ENCODE measurements at places on chromosomes 1 and 21. TPM values are rescaled to one million over a fixed set of nuclear protein-coding genes. Genes with fewer than 3 reads are reported as not detected.

DNA sequence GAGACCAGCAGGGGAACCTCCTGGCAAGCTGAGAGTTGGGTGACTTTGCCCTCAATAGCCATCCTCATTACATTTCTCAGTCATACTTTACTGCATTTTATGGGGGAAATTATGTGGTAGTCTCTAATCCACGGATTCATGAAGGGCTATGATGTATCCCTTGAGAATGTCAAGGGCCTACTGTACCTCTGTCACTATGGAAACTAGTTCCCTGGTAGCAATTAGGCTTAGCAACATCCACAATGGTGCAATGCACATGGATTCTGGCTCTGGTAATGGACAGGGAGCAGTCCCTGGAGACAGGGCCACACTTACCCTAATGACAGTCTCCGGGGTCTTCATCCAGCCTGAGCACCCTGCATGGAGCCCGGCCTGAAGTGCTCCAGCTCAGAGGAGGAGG is 26.5 kb downstream of the LRRN2 start:
- no peaks in the 10 kb centered on the region for H3K36me3 ChIP-seq
- no peaks in the 10 kb centered on the region for H3K27me3 ChIP-seq
- H3K4me3 ChIP-seq: no peak overlapping the region
- no peak for DNase-seq
- H3K4me1 ChIP-seq: no peaks in the 10 kb centered on the region

GRCh38 chr1:15882665-15883064 is 35.2 kb downstream of the SPEN start:
- no peak overlapping the region for H3K4me3 ChIP-seq
- H3K27ac ChIP-seq: peak overlapping the region; percentile 82
- no peaks in the 10 kb centered on the region for H3K36me3 ChIP-seq
- H3K4me1 ChIP-seq: peaks cover 73% of the 10 kb centered on the region
- peak; percentile 50 for DNase-seq
- H3K27me3 ChIP-seq: no peaks in the 10 kb centered on the region

- H3K27ac ChIP-seq: no peak overlapping the region
- DNase-seq: no peak
- no peaks in the 10 kb centered on the region for H3K4me1 ChIP-seq
Measured at GRCh38 chr1:228182296-228183030, 16.9 kb downstream of the IBA57 start.

KCNE2 gene
- not detected for total RNA-seq

SLC30A7 gene
- total RNA-seq: 8.9 TPM

DLGAP3 gene
- total RNA-seq: 9.5 TPM

DNA sequence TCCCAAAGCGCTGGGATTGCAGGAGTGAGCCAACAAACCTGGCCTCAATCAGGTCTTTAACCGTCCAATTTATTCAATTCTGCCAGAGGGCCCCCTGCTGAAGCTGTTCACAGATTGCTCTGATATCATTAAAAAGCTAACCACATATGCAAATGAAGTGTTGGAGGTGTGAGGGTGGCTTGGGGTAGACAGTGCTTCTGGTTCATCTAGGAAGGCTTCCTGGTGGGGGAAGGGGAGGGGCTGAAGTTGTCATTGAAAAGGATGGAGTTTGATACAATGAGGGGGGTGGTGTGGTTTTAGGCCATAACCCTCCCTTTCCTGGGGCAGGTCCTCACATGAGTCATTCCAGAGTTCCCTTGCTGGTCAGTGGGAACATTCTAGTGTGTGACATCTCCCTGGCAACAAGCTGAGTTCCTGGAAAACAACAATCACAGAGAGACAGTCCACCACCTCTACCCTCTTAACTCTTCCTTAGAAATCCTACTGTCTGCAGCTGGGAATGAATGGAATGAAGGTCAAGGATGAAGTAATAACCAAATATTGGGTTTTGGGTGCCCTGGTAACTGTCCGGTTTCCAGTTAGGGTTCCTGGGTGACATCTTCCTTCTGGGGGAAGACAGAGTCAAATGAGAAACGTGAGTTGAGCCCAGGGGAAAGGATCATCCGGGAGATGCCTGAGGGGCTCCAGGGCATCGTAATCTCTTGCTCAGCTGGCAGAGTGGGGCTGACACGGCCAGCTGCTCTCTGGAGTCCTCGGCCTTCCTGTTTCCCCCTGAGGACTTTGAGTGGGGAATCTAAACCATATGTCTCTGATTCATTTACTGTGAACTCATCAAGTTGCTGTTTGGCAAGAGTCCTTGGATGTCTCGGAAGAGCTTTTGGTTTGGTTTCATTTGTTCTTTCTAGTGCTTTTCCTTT is 32.2 kb downstream of the BATF3 start:
- DNase-seq: peak; percentile 77
- H3K27me3 ChIP-seq: no peaks in the 10 kb centered on the region
- peaks cover 23% of the 10 kb centered on the region for H3K4me1 ChIP-seq
- no peak overlapping the region for H3K4me3 ChIP-seq
- no peaks in the 10 kb centered on the region for H3K36me3 ChIP-seq
- H3K27ac ChIP-seq: no peak overlapping the region

APH1A gene
- total RNA-seq: 130 TPM

DNA sequence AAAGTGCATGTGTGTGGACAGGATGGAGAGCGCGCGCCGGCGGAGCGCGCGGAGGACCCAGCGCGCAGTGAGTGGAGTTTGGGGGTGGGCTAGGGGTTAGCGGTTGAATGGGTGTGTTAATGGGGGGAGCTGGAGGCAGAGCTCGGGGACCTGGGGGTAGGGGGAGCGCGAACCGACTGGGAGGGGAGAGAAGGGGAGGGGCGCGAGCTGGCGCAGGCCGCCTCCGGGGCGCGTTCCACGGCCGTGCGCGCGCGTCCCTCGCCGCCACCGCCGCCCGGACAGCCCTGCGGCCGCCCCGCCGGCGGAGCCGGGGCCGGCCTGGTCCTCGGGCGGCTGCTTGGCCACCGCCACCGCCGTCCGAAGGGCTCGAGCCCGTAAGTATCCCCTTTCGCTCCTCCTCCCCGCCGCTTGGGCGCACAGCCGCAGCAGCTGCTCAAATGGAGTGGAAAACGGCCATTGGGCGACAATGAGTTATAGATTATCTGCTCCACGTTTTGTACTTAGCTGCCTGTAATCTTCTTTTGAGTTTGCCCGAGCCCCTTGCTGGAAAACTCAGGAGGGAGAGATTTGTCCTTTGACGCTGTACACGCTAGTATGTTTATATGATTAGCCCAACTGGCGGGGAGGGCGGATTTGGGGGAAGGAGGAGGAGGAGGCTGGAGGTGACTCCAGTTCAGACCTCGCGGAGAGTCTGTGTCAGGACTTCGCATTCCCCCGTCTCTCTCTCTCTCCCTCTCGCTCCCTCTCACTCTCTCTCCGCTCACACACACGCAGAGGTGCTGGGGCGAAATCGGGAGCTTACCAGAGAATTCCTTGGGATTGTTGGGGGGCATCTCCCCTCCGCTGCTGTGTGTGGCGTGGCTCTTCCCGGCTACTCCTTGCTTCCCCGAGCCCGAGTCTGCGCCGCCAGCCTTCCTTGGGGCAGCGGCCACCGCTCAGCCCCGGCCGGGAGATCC is at the start of gene ADGRL2:
ADGRL2 (plus strand) TSS at position 240 of the 956 bp plus-strand sequence. CDS start 36,051 bp downstream, outside the sequence.
- H3K4me3 ChIP-seq: no peak within 1 kb of the TSS
- no peaks in the 10 kb centered on the region for H3K4me1 ChIP-seq
- no peaks in the 10 kb centered on the region for H3K27me3 ChIP-seq
- no peaks in the 10 kb centered on the region for H3K36me3 ChIP-seq
- no peak for DNase-seq

STPG1 gene
- 3.5 TPM for total RNA-seq

GRCh38 chr1:22296701-22297591 is 154.0 kb upstream of the WNT4 start:
- no peak overlapping the region for H3K27ac ChIP-seq
- H3K4me1 ChIP-seq: no peaks in the 10 kb centered on the region
- H3K36me3 ChIP-seq: no peaks in the 10 kb centered on the region
- DNase-seq: no peak

CNR2 gene
- 16.4 TPM for total RNA-seq

- no peaks in the 10 kb centered on the region for H3K27me3 ChIP-seq
- no peaks in the 10 kb centered on the region for H3K4me1 ChIP-seq
- H3K4me3 ChIP-seq: no peak overlapping the region
- no peak for DNase-seq
- no peak overlapping the region for H3K27ac ChIP-seq
Measured at GRCh38 chr1:193766329-193766728, 579.9 kb upstream of the B3GALT2 start.

KRTAP25-1 gene
- not detected for total RNA-seq

DNA sequence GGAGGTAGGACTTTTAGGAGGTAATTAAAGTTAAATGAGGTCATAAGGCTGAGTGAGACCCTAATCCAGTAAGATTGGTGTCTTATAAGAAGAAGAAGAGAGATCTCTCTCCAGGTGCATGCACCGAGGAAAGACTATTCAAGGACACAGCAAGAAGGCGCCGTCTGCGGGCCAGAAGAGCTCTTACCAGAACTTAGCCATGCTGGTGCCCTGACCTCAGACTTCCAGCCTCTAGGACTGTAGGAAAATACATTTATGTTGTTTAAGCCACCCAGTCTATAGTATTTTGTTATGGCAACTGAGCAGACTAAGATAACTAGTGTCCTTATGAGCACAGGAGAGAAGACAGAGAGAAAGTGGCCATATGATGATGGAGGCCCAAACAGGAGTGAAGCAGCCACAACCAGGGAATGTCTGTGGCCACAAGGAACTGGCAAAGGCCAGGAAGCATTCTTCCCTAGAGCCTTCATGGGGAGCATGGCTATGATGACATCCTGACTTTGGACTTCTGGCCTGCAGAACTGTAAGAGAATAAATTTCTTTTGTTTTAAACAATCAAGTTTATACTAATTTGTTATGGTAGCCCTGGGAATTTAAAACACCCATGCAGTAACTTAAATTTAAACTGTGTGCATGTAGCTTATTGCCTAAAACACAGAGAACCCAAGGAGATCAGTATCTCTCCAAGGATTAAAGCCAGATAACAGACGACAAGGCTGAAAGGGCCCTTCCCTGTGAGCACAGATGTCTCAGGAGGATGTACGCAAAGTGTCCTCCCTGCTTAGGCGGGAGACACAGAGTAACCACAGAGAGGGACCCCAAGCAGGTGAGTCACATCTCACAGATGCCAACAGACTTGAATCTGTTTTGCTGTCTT is 9.9 kb upstream of the CD58 start:
- no peaks in the 10 kb centered on the region for H3K4me1 ChIP-seq
- H3K36me3 ChIP-seq: no peaks in the 10 kb centered on the region
- no peak overlapping the region for H3K4me3 ChIP-seq
- DNase-seq: no peak

GRCh38 chr1:202565890-202566602 is 144.2 kb downstream of the SYT2 start:
- H3K27ac ChIP-seq: no peak overlapping the region
- H3K4me1 ChIP-seq: no peaks in the 10 kb centered on the region
- no peak for DNase-seq
- no peaks in the 10 kb centered on the region for H3K27me3 ChIP-seq
- H3K4me3 ChIP-seq: no peak overlapping the region

- no peaks in the 10 kb centered on the region for H3K4me1 ChIP-seq
- no peaks in the 10 kb centered on the region for H3K27me3 ChIP-seq
- no peak overlapping the region for H3K4me3 ChIP-seq
- H3K27ac ChIP-seq: no peak overlapping the region
- no peaks in the 10 kb centered on the region for H3K36me3 ChIP-seq
Measured at GRCh38 chr1:64437453-64437852, 32.5 kb upstream of the CACHD1 start.

GIPC2 gene
- 0.04 TPM for total RNA-seq

DNA sequence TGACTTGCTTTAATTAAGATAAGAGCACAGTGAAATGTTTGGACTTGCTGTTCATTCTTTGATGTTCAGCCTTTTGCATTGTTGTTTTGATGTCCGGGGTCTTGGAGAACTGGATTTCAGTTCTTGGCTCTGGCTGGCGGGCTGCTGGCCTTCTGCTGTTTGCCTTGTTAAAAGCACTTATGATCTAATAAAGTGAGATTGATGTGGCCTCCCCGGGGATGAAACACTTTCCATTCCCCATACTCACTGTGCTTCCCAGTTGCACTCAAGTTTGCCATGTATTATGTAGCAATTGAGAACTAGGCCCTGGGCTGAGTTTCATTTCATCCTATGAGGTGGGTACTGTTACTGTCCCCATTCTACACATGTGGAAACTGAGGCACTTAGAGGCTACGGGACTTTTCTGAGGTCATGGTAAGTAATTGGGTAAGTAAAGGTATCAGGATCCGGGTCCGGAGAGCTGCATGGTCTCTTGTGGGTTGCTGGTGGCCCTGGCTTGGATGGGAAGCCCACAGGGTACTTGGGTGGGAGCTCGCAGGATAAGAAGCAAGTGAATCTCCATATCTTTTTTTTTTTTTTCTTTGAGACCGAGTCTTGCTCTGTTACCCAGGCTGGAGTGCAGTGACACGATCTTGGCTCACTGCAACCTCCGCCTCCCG is 127.7 kb upstream of the ZBTB40 start:
- no peaks in the 10 kb centered on the region for H3K27me3 ChIP-seq
- no peaks in the 10 kb centered on the region for H3K36me3 ChIP-seq
- H3K27ac ChIP-seq: no peak overlapping the region
- H3K4me1 ChIP-seq: peaks cover 13% of the 10 kb centered on the region
- no peak for DNase-seq

DNA sequence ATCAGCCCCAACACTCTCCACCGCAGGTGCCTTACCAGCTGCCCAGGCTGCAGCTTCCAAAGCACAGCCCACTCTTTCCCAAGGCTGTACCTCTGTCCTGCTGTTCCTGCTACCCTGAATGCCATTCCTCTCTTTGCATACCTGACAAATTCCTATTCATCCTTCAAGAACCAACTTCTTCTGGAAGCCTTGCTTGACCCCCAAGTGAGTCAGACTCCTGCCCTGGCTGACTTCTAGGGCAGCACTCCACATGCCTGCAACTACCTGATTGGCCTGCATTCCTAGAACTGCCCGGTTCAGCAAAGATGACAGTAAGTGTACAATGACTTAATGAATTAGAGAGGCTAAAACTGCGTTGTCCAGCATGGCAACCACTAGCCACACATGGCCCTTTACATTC is 20.8 kb upstream of the PDZK1IP1 start:
- H3K4me1 ChIP-seq: no peaks in the 10 kb centered on the region
- H3K27ac ChIP-seq: no peak overlapping the region
- no peak for DNase-seq

DNA sequence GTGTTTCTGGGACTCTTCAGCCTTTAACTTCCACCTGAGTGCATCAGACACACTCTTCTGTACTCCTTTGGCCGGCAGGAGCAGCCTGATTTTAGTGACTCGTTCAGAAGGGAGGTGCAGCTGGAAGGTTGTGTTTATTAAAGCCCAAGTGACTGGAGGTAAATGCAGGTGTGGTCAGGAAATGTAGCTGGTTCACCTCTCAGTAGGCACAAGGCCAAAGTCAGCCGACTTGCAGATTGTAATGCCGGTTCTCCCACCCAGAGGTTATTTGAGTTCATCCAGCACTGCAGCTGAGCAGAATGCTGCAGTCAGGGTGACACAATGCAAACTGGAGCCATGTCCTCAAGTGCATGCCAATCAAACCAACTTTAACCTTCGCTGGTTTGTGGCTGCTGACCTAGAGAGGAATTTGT is 91.5 kb downstream of the SPATA46 start:
- H3K27ac ChIP-seq: no peak overlapping the region
- DNase-seq: no peak
- 0 out of 2 replicates have a peak, but pooled peaks cover under 1% of the 10 kb centered on the region for H3K4me1 ChIP-seq
